ENCODE measurements at places on chromosomes 3 and 15.

- no peak for DNase-seq
Measured at GRCh38 chr15:69686626-69687025, 234.0 kb downstream of the RPLP1 start.

GRCh38 chr15:31098953-31099740, 2.4 kb downstream of the TRPM1 start:
- no peak for DNase-seq

DNA sequence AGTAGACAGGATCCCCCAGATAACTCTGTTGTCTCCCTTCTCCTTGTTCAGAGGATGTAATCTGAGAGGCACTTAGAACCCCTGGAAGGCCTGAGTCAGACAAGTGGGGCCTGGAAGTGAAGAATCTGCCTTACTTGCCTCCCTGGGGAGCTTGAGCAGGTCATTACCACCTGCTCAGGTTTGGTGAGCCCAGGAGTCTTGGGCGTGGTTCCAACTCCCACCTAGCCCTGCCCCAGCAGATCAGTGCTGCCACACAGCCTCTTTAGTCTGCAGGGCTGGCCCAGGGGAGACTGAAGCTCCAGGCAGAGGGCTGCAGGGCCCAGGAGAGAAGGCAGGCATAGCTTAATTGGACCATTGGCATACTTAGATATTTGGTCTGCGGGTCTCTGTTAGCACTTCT, 230.0 kb downstream of the ERC2 start:
- no peak for DNase-seq

DNA sequence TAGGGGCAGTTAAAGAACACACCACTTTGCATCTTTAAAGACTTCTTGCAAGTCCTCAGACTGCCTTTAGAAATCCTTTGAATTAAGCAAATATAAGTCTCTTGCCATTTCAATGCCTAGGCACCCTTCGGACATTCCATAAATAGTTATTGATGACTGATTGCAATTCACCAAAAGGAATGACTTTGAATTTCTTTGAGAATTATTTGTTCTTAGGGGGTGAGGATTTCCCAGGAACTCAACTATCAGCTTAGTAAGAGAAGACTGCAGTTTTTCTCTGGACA, 495 bp upstream of the MYEF2 start:
- DNase-seq: no peak

DNA sequence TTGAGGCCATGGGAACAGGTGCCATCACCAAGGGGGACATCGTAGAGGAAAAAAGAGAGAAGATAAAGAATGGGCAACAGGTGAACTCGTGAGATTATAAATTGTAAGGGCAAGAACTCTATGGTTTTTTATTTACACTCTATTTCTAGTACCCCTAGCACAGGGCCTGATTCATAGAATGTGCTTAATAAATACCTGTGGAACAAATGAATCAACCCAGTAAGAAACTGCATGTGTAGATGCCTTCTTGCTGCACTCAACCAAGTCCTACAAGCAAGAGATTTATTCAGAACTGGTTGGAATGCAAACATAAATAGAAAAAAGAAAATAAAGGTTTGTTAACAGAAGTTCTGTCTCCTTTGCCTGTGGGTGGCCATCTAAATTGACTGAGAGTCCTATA, 18.7 kb upstream of the KPNA1 start:
- DNase-seq: no peak

- no peak for DNase-seq
Measured at GRCh38 chr15:40538976-40539375, 25.9 kb downstream of the CCDC32 start.

DNA sequence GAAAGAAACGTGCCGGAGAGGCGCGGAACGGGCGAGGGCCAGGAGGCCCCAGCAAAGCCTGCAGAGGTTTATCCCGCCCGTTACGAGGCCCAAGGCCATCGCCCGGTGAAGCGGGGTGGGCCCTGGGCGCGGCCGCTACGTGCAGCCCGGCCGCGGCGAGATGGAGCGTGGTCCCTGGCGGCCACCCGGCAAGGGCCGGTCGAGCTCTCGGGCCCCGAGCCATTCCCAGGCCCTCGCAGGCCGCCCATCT, 1.1 kb downstream of the PKM start:
- DNase-seq: no peak

DNA sequence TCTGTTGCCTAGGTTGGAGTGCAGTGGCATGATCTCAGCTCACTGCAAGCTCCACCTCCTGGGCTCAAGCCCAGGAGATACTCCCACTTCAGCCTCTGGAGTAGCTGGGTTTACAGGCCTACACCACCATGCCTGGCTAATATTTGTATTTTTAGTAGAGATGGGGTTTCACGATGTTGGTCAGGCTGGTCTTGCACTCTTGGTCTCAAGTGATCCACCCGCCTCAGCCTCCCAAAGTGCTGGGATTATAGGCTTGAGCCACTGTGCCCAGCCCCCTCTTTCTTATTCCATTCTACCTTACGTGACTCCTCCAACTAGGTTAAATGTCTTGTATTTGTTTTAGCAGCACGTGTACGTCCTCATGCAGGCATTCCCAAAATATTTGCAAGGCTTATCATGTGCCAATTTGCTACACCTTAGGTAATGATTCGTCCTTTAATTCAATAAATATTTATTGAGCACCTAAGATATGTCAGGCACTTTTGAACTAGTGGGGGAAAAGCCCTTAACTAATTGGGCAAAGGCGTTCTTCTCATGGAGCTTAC, 14.9 kb upstream of the MAGI1 start:
- no peak for DNase-seq

- no peak for DNase-seq
Measured at GRCh38 chr3:49614936-49615335, 59.2 kb upstream of the APEH start.

DNA sequence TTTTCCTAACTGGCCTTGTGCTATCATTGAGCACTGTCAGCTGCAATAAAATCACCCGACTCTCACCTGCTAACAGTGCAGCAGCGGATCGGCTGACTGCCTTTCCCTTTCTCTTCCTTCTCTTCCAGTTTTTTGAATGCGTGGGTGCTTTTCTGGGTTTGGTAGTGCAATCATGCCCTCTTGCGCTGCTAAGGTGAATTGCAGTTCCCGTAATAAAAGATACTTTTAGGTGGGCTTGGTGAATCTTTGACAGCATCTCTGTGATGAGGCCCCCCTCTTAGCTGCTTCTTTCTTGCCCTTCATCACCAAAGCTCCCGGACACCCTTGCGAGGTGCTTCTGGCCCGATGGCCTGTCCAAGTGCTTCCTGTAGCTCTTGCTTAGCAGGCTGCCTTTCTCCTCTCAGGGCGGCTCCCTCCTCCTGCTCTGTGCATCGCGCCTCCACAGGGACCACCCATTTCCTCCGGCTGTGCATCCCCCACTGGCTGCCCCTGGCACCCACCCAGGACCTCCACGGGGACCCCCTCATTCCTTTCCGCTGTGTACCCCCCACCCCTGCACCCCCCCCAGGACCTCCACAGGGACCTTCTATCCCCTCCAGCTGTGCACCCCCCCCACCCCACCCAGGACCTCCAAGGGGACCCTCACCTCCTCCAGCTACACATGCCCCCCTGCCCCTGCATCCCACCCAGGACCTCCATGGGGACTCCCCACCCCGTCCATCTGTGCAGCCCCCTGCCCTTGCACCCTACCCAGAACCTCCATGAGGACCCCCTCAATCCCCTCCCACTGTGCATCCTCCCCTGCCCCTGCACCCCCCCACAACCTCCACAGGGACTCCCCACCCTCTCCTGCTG, 50.8 kb upstream of the RPL32 start:
- DNase-seq: peak; percentile 34

- no peak for DNase-seq
Measured at GRCh38 chr3:101011136-101011535, 17.9 kb upstream of the ABI3BP start.
